ENCODE measurements at places on chromosomes 2 and 18. TPM values are rescaled to one million over a fixed set of nuclear protein-coding genes. Genes with fewer than 3 reads are reported as not detected.

- DNase-seq, result no peak
Observed at GRCh38 chr2:234308813-234309195, 188.1 kb downstream of the ARL4C start.

The NT5DC4 gene
- polyA plus RNA-seq, result not detected

The MFSD2B gene
- 2.0 TPM for polyA plus RNA-seq

The SPP2 gene
- not detected for polyA plus RNA-seq

- no peak for DNase-seq
Observed at GRCh38 chr2:230942920-230943896, 18.2 kb upstream of the GPR55 start.

The OSBPL6 gene
- 5.9 TPM for polyA plus RNA-seq

- no peak for DNase-seq
Observed at GRCh38 chr2:172246649-172247048, 143.9 kb upstream of the DLX2 start.

DNA sequence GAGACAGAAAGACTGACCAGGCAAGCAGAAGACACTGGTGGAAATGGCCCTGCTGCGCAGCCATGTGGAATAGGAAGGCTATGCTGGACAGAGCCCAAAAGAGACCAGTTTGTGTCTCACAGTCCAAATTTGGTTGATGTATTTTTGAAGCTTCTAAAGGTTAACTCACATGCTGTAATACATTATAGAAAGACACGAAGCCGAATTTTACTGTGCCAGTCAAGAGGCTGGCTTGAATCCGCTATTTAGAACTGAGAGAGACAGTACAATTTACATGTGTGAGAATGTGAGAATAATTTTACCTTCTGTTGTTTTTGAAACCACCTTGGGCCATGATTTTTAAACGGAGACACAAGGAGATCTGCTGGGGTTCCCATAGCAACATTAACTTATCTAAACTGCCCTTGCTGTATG, 113.6 kb downstream of the METTL8 start:
- no peak for DNase-seq

DNA sequence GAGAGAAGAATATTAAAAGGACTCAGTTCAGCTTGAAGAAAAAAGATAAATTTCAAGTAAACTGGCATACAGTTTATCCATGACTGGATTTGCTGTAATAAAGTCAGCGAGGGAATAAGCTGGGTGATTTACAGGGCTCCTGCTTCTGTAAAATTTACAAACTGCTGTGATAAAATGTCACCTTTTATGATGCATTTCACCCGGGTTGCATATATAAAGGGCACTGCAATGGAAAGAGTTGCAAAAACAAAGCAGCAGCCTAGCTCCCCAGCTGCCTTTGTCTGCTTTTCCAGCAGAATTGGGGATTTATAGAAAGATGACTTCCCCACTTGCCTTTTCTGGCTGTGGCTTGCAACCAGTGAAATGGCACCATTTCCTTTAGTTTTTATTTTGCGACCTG, 132.5 kb upstream of the LHCGR start:
- DNase-seq, result no peak

The AGXT gene
- not detected for polyA plus RNA-seq

The SPDYA gene
- 1.7 TPM for polyA plus RNA-seq

GRCh38 chr2:25328152-25329085, 13.3 kb downstream of the DNMT3A start:
- DNase-seq, result no peak

GRCh38 chr2:146295080-146295670, 1549.7 kb upstream of the ACVR2A start:
- DNase-seq, result no peak

The ARPC2 gene
- 260 TPM for polyA plus RNA-seq

DNA sequence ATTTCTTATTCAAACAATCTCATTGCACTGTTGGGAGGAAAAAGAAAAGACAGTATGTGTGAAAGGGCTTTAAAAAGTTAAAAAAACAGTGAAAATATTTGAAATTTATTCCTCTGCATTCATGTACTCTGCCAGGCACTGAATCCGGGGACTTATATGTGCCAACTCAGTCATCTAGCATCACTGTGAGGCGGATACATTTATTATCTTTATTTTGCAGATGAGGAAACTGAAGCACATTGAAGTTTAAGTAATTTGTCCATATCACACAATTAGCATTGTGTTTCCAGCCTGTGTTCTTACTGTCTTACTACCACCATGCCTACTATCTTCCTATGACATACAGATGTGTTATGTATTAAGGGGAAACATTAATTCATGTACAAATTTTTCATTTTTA, 1.8 kb downstream of the LCLAT1 start:
- no peak for DNase-seq

The DSG3 gene
- polyA plus RNA-seq, result not detected

DNA sequence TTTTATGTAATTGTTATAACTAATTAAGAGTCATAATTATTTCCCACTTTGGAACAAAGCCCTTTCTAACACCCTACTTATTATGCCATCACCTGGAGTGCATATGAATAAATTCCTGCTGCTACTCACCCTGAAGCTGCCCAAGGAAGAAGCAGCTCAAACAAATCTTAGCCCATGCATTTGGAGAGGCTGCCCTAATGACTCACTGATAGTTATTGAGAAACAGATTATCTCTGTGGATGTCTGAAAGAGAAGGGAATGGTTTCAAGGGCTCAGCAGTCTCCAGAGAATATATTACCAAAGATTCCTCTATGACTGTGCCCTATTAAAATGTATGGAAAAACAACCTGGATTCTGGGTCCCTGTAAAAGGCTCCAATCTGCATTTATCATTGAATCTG, 81.0 kb downstream of the GPR39 start:
- no peak for DNase-seq

DNA sequence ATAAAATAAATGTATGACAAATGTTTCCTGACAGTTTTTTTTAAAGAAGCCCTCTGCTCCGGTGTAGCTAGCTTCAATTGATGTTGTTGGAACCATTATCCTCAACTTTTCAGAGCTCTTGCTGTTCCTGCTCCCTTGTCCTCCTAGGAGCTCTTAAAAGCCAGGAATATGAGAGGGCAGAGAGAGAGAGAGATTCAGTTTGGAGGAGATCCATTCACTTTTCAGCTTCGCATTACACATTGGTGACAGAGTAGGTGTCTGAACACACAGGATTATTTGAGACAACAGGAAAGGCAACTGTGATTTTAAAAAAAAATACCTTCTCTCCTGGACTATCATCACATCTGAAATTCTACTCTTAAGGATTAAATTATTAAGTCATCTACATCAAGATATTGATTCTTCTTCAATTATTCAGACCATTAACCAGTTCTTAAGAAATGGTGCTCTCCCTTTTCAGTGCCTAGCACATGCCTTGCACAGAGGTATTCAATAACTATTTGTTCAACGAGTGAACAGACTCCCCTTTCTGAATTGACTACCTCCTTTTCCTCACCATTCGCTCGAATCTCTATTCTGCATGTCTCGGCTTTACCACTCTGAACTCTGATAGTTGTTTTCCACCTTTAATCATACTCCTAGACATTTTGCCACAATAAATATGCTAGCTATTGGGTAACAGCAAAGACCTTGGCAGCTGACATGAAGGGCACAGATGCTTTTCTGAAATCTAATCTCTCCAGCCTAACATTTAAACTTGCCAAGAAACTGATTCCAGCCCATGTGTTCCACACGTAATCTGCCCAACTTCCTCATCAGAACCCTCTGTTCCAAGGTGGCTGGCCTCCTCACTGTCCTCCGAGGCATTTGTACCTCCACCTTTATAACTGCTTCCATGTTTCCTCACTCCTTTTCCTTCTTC, 28.6 kb upstream of the SLC35F5 start:
- no peak for DNase-seq
